ENCODE measurements at places on chromosomes 2 and 18. TPM values are rescaled to one million over a fixed set of nuclear protein-coding genes. Genes with fewer than 3 reads are reported as not detected.

The NGEF gene
- not detected for total RNA-seq

The TMEM37 gene
- not detected for total RNA-seq

The POTEC gene
- not detected for total RNA-seq

The MYOM1 gene
- total RNA-seq: 0.65 TPM

The LHCGR gene
- total RNA-seq: not detected

The RNU2-63P gene
- not detected for total RNA-seq

The TSPYL6 gene
- total RNA-seq: not detected

The CNDP1 gene
- total RNA-seq: not detected

The TWIST2 gene
- 467 TPM for total RNA-seq

The CAB39 gene
- 52.1 TPM for total RNA-seq

The CDH20 gene
- total RNA-seq: not detected

The GBX2 gene
- total RNA-seq: not detected

The VWC2L gene
- total RNA-seq: not detected

The MYL1 gene
- total RNA-seq: not detected

The SERPINB13 gene
- not detected for total RNA-seq

The ACMSD gene
- not detected for total RNA-seq

The RAB27B gene
- total RNA-seq: 0.54 TPM

The C2orf80 gene
- total RNA-seq: not detected

The RIT2 gene
- not detected for total RNA-seq

The CNTNAP5 gene
- total RNA-seq: not detected

The BOK gene
- 36.0 TPM for total RNA-seq

The BMP10 gene
- total RNA-seq: not detected

The KATNAL2 gene
- 9.6 TPM for total RNA-seq

The TMEM169 gene
- not detected for total RNA-seq

The RESP18 gene
- not detected for total RNA-seq

The STPG4 gene
- total RNA-seq: not detected

The CCDC68 gene
- total RNA-seq: not detected

The NEURL3 gene
- total RNA-seq: not detected

The IL1RL1 gene
- total RNA-seq: not detected

The NTSR2 gene
- not detected for total RNA-seq

The CCT4 gene
- total RNA-seq: 129 TPM

The EPAS1 gene
- 66.3 TPM for total RNA-seq

The SGPP2 gene
- total RNA-seq: not detected

The C1QL2 gene
- total RNA-seq: not detected

The NLRC4 gene
- total RNA-seq: not detected

The AMER3 gene
- total RNA-seq: not detected

The SOX11 gene
- under 0.01 TPM for total RNA-seq

The FZD7 gene
- 56.4 TPM for total RNA-seq
